Colonic mucosa (tissue), 4 donors: ENCODE measurements at places on chromosomes 3 and 15. TPM values are rescaled to one million over a fixed set of nuclear protein-coding genes. Genes with fewer than 3 reads are reported as not detected.

GRCh38 chr15:78049691-78050440, 27.6 kb downstream of the TBC1D2B start:
- DNase-seq: no peak

GRCh38 chr15:59797756-59798604, 108.9 kb upstream of the BNIP2 start:
- DNase-seq: no peak

DNA sequence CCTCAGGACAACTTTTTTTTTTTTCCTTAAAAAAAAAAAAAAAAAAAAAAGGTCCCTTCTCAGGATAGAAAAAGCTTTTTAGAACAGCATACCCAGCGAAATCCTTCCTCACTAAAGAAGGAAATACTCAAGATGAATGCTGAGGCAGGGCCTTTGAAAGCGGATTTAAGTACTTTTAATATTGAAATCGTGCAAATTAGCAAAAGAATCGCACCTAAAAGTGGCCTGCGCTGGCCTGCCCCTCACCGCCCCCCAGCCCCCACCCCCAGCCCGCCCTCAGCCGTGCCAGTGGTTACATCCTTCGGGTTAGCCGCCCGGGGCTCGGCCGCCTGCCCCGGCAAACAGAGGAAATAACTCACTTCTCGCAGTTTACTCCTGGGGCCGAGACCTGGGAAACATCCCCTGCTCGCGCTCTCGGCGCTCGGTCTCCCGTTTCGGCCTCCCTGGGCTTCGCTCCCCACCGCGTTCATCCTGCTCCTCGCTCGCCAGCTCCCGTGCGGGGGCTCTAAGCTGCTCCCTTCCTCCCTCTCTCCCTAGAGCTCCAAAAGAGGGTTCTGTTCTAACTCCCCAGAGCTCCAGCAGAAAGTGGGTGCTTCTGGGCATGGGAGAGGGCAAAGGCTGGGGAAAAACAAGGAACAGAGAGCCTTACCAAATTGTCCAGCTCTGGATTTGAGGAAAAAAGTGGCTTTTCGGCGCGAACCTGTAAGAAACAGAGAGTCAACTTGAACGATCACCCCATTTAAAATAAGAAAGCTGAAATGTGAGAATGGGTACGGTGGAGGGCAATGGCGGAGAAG, 5.2 kb downstream of the MEIS2 start:
- no peak for DNase-seq

DNA sequence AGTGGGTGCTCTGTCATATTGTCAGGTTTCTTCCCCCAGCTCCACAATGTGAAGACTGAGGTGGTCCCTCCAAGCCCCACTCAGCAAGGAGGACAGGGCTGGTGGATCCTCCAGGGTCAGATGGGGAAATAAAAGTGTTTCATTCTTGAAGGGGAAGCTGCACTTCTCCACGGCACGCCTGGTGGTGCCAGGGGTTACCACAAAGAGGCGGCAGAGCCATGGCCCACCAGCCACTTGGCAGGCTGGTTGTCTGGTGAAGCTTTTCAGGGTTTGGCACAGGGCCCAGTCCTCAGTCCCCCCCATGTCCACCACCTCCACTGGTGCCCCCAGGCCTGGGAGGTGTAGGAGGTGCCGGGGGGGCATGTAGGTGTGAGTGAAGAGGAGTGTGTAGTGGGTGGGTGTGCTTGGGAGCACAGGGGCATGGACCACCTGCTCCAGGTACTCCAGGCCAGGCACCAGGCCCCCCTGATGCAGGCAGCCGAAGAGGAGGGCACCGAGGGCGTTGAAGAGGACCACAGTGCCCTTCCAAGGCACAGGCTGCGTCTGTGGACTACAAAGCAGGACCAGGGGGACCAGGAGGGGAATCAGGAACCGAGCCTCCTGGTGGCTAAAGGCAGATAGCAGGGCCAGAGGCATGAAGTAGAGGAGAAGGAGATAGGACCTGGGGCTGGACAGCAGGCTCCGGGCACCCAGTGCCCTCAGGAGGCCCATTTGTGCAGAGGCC, 5.0 kb upstream of the NCBP2 start:
- no peak for DNase-seq

GRCh38 chr3:142507241-142507640, 59.4 kb upstream of the XRN1 start:
- no peak for DNase-seq

GRCh38 chr15:95432878-95433405, 897.6 kb upstream of the NR2F2 start:
- DNase-seq: no peak

- peak; percentile 84 for DNase-seq
Observed at GRCh38 chr15:85485956-85486567, 105.7 kb downstream of the AKAP13 start.

KNL1 gene
- 18.8 TPM for total RNA-seq

DNA sequence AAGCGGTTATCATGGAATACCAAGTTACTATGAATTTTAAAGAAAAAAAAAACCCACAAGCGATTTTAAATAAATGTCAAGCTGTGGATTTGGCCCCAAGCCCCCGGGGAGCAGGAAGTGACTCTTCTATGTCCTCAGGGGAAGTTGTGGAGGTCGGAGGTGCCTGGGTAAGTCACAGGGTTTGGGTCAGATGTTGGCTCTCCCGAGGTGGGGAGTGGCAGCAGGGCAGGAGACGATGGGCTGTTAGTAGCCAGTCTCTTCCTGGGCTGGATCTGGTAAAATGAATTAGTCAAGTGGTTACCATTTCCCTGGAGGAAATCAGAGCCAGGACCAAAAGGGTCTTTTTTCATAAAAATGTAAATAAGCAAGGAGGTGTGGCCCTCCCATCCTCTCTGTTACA, 316.7 kb downstream of the TLE3 start:
- no peak for DNase-seq

DNA sequence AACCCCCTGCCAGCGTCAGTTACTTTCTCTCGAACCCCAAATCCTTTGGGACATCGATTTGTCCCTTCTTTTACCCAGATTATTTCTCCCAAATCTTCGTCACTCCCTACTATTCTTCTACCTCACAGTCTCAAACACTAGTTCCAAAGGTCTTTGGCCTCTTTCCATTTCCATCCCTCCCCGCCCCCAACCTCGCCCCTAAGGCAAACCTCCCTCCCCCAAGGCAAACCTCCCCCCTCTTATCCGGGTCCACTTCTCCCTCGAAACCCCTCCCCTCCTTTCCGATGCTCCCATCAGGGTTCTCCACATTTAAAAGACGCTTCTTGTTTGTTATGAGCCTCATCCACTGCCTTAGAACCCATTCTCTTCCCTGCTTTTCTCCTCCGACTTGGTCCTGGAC, 583 bp downstream of the EAF1 start:
- peak; percentile 73 for DNase-seq

DNA sequence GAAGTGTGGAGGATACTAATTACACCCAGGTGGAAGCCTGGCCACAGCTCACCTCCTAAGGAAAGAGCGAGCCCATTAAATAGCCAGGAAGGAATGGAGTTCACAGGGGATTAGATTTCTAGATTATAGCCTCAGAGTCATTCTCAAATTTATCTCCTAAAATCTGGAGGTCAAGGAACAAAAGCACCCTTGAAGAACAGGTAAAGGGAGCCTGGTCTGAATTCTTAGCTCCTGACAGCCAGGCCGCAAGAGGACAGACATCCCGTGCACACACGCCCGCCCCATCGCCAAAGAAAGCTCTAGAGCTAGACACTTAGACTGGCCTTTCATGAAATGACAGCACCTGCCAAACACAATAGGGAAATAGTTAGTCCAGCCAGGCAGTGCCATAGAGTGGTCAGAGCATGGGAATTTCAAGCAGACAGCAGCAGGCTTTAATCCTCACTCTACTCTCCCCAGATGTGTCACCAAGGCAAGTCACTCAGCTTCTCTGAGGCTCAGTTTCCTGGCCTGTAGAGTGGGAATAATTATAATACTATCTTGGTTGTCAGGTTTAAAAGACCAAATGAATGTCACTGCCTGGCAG, 59.2 kb downstream of the LIPC start:
- DNase-seq: no peak

GRCh38 chr3:189712906-189713483, 81.8 kb downstream of the TP63 start:
- no peak for DNase-seq

DNA sequence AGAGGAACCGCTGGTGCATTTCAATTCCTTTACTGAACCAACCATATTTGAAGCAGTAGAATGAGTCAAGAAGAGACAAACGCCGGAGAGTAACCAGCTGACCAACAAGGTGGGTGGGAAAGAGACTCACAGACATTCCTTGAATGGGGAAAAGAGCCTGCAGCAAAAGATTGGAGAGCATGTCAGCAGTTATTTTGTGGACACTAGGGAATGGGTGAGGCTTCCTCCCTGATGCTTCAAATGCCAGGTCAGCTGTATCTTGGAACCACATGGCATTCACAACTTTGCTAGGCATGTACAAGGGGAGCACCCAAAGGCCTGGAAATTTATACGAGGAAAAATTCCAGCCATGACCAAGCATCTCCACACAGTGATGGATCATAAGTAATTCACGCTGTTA, 29.9 kb upstream of the ZKSCAN7 start:
- no peak for DNase-seq

- DNase-seq: no peak
Observed at GRCh38 chr15:68518046-68518445, 60.7 kb upstream of the CORO2B start.

DNA sequence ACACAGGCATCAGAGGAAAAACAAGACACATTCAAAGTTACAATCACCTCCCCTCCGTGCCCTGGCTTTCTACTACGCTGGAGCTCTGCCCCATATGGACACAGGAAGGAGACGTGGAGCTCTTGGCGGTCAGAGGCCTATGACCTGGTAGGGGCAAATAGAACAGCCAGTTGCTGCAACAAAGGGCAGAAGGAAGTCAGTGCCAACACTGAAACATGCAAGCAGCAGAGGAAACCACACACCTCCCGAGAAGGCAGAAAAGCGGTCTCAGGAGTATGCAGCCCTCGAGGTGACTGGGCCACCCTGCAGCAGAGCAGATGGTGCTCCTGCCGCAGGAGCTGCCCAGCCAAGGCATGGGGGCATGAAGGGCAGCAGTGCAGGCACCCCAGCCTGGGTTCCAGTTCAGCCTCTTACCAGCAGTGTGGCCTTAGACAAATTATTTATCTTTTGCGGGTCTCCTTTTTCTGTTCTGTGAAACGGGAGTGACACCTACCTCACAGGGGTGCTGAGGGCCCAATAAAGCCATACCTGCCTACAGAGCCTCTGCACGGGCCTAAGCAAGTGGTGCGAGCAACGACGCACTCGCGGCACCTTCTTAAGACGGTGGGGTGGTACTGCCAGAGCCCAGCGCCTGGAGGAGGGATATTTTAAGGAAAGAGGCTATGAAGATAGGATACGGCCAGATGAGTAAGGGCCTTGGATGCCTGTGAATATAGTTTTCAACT, 8.6 kb downstream of the ZXDC start:
- DNase-seq: no peak

DNA sequence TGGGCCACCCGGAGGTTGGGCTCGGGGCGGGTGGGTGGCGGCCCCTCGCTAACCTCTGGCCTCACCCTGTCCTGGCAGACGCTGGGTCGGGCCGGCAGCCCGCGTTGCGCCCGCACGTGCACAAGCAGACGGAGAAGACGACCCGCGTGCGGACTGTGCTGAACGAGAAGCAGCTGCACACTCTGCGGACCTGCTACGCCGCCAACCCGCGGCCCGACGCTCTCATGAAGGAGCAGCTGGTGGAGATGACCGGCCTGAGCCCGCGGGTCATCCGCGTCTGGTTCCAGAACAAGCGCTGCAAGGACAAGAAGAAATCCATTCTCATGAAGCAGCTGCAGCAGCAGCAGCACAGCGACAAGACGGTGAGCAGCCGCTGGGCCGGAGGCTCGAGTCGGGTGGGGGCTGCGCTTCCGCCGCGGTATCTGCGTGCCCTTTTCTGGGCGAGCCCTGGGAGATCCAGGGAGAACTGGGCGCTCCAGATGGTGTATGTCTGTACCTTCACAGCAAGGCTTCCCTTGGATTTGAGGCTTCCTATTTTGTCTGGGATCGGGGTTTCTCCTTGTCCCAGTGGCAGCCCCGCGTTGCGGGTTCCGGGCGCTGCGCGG, 3.7 kb downstream of the ISL2 start:
- no peak for DNase-seq

- DNase-seq: no peak
Observed at GRCh38 chr15:95734422-95735316, 595.8 kb upstream of the NR2F2 start.

- peak; percentile 30 for DNase-seq
Observed at GRCh38 chr15:72227192-72227586, 3.8 kb downstream of the PKM start.

GRCh38 chr3:71520161-71521020, 63.1 kb downstream of the FOXP1 start:
- DNase-seq: no peak

DNA sequence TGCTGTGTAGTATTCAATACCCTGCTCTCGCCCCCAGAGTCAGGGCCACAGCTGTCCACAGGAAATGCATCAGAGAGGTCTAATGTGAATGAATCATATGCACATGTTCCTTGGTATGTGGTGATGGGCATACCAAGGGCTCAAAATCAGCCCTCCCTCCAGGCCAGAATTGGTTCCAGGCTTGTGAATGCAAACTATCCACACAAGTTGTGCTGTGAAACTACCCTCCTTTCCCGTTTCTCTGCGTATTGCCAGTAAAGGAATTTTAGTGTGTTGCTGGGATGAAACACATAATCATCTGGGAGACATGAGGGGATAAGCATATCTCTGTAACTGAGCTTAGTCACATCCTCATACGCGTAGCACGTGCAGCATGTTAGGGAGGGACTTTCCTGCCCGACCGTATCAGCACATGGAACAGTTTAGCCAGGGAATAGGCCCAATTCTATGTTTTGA, 9.2 kb upstream of the MME start:
- no peak for DNase-seq

LRRC3B gene
- total RNA-seq: 0.08 TPM

- DNase-seq: no peak
Observed at GRCh38 chr15:41556677-41557076, 2.3 kb upstream of the TYRO3 start.

DNA sequence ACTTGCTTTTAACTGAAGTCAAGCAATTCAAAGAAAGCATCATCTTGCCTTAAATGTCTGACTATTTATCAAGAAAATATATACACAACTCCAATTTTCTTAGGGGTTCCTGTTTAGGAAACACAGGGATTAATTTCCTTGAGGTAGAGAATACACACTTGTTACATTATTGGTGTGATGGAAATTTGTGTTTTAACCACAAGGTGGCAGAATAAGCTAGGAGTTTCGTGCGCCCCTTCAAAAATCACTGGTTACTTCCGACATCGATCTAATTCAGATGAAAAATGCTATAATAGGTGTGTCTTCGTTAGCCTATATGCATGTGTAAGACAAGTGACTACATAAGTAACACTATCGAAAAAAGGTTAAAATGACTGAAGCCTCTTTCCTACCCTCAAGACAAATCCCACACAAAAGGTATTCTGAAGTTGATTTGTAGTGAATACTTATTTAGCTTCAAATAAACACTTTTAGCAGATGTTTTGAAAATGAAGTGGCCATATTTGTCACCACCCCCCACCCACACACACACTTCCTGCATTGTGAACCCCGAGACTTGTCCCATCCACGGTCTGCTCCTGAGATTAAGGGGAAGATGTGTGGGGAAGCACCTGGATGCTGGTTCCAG, 246.5 kb downstream of the ROBO1 start:
- DNase-seq: no peak

DNA sequence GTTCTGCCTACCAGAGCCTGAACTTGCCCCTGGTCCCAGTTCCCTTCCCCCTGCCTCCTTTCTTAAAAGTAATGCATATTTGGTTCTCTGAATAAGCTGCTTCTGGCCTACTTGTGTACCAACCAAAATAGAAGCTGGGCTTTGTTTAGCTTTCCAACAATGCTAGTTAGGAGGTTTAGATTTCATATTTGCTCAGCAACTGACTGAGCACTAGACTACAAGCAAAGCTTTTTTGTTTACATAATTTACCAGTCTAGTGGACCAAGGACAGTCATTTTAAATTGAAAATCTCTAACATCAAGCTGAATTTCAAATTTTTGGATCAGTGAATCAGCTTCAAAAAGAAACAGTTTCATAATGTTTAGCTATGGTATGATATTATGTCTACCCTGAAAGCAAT, 331.2 kb downstream of the ULK4 start:
- no peak for DNase-seq
